NCI-H1105 (cell line): ENCODE measurements at places on chromosomes 1 and 21.
A peak's percentile ranks its signal among the peaks of the same experiment; 100 is the strongest.

DNA sequence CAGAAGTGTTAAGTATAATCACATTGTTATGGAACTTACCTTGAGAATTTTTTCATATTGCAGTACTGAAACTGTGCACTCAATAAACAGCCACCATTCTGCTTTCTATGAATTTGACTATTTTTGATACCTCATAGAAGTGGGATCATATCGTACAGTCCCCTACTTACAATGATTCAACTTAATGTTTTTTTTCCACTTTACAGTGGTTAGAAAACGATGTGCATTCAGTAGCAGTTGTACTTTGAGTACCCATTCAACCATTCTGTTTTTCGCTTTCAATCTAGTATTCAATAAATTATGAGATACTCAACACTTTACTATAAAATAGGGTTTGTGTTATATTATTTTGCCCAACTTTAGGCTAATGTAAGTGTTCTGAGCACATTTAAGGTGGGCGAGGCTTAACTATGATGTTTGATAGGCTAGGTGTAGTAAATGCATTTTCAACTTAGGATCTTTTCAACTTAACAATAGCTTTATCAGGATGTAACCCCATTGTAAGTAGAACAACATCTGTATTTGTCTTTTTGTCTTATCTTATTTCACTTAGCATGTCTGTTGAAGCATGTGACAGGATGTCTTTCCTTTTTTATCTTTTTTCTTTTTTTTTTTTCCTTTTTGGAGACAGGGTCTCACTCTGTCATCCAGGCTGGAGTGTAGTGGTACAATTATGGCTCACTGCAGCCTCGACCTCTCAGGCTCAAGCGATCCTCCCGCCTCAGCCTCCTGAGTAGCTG lies 42.4 kb upstream of the KCNQ4 start:
- DNase-seq = no peak

DNA sequence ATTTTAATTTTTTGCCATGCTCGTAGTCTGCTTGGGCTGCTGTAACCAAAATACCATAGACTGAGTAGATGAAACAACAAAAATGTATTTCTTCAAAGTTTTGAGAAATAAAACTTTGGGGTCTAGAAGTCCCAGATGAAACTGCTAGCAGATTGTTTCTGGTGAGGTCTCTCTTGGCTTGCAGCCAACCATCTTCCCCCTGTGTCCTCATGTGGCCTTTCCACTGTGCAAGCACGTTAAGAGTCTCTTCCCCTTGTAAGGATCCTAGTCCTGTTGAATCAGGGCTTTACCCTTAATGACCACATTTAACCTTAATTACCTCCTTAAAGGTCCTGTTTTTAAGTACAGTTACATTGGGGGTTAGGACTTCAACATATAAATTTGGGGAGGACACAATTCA lies 86.6 kb downstream of the PTBP2 start:
- peak; percentile 14 for DNase-seq

GRCh38 chr1:231691618-231692259 lies 65.1 kb downstream of the DISC1 start:
- no peak for DNase-seq

GRCh38 chr1:208683141-208683540 lies 439.0 kb upstream of the PLXNA2 start:
- no peak for DNase-seq

DNA sequence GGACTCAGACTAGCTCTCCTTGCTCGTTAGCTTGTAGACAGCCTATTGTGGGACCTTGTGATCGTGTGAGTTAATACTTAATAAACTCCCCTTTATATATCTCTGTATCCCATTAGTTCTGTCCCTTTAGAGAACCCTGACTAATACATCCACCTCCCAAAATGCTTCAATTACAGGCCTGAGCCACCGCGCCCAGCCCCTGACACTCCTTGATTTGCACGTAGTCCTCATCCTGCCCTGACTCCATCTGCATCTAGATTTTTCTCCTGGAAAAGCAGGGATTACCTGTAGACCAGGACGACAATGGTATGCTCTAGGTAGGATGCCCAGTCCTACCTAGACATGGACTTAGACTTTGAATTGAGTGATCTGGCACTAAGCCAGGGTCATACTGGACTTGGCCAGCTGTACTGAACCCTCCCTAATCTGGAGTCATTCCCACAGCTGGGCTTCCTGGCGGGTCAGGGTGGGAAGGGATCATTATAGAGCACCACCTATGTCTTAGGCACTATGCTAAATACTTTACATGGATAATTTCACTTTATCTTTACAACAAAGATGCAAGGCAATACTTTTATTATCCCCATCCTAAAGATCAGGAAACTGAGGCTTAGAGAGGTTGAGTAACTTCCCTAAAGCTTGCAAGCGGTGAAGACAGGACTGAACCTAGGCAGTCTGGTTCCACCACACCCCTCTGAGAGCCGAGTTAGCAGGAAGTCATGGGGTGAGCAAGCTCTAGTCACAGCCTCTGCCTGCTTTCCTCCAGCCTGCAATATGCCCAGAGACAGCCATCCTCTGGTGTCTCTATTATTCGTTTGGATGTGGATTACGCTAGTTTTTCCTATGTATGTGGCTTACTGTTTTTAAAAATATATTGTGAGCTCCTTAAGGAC lies 89.4 kb downstream of the DTL start:
- DNase-seq = no peak

DNA sequence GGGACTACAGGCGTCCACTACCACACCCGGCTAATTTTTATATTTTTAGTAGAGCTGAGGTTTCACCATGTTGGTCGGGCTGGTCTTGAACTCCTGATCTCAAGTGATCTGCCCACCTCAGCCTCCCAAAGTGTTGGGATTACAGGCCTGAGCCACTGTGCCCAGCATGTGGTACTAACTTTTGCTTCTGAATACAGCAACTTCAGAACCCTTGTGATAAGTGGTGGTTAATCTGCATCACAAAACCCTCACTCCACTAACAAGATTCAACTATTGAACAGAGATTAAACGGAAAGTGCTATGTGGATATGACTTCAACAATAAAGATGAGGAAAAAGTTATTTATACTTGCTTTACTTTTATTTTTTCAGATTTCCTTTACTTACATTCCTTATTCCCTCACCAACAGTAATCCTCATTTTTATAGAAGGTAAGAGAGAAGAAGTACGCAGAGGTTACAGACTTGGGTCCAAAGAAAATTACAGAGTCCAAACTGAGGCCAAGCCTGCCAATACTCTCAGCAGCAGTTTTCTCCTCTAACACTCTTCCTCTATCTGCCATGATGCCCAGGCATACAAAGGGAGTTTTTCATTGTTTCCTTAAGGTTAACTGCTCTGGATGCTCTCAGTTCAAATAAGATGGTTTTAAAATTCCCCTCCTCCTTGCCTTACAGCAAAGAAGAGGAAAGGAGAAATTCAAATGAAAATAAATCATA lies 44.3 kb downstream of the SLC16A1 start:
- DNase-seq = no peak

DNA sequence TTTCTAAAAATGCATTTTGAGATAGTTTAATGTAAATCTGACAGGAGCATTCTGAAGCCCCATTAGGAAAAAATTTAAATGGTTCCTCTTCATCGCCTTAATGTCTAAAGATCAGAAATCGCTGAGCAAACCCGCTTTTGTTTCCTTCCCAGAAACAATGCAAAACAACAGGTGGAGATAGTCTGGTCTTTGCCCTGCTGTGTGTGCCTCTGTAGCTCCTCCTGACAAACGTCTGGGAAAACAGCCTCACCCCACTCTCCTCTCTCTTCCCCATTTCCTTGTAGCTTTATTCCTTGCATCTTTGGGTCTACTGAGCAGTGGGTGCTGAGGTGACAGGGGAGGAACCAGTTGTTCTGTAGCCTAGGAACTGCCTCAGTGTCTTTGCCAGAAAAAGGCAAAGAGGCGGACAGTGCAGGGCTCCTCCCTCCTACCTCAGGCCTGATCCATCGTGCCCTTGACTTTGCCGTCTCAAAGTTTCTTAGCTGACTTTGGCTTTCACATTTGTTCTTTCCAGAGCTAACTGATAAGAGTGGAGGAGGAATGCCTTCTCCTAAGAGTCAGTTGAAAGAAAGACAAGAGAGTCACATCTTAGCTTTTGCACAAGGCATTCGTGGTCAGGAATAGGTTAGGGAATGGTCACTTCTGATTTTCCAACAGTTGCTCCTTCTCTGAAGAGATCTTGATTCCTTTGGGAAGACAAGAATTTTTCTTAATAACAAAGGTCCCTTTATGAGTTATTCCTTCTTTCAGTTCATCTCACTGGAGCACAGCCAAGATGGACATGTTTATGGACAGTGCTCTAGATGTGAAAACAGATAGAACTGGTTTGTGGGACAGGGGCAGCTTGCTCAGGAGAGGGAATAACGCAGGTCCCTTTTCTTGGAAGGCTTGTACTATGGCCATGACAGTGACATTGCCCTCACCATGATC lies 24.9 kb downstream of the SYT11 start:
- DNase-seq = no peak

- DNase-seq = no peak
Observed at GRCh38 chr21:21210552-21210951, 212.3 kb downstream of the NCAM2 start.

- no peak for DNase-seq
Observed at GRCh38 chr1:93219443-93219842, 38.9 kb downstream of the CCDC18 start.

DNA sequence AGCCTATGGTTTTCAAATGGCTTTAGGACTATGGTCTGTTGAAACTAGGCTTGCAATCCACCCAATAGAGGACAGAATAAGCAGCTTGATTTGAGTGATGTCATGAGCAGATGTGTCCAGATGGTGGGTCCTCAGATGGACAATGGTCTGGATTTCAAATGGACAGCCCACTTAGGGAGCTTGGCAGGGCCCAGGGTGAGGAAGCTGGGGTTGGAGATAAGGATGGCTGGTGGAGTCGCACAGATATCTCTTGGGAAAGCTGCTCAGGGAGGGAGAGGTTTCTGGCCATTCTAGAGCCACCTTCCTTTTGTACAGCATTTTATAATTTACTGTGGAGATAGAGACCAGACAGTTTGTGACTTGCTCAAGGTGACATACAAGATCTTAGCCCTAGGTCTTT lies 55.0 kb downstream of the NFASC start:
- no peak for DNase-seq

GRCh38 chr21:24470852-24471251 lies 1136.4 kb downstream of the MRPL39 start:
- DNase-seq = no peak

GRCh38 chr1:179425186-179425585 lies 59.4 kb downstream of the AXDND1 start:
- no peak for DNase-seq

- no peak for DNase-seq
Observed at GRCh38 chr1:162305969-162306368, 70.7 kb downstream of the SPATA46 start.

- DNase-seq = no peak
Observed at GRCh38 chr1:1050577-1051052, 23.5 kb downstream of the RNF223 start.

DNA sequence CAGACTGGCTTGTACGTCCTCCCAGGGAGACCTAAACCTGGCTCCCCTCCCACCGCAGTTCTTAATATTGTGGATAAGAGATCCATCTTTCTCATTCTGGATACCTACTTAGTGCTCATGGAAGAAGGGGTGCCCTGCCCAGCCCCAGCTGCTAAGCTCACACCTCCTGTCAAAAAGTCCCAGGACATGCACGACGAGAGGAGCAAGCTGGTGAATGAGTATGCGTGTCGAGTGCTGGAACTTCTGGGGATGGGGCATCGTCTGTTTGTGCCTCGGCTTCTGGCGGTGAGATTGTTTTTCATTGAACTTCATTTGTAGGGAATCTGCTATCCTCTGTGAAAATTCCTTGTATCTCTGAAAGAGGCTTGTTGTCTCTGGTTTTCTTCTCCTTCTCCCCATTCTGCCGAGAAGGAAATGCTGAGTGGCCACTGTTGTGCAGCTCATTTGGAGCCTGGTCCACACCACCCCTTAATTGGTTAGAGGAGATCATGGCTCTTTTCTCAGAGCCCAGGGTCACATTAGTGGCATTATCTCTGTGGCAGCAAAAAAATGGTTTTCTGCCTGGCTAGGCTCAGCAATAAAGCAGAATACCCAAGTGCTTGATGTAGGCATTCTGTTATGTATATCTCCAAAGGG lies 199.4 kb upstream of the CACYBP start:
- no peak for DNase-seq

GRCh38 chr21:26964170-26964778 lies 2.6 kb downstream of the ADAMTS5 start:
- DNase-seq = no peak

- no peak for DNase-seq
Observed at GRCh38 chr1:244761279-244761678, 74.2 kb upstream of the COX20 start.

GRCh38 chr1:176638713-176639526 lies 175.9 kb downstream of the PAPPA2 start:
- DNase-seq = no peak

DNA sequence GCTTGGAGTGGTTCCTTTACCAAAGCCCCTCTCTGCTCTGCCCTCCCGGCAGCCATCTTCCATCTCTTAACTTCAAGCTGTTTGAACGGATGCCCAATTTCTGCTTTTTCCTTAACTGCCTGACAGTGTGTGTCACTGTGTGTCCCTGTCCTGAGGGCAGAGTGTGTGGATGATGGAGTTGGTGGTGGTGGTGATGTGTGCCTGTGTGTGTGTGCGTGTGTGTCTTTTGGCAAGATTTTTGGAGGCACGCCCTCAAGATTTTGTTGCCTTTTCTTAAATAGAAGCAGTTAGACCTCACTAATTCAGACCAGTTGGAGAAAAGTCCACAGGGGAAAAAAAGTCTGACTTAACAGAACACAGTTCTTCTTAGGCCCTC lies 30.3 kb downstream of the SERTAD4 start:
- no peak for DNase-seq
